ENCODE measurements at places on chromosomes 16 and 17.

- DNase-seq, result no peak
These were observed 7.5 kb downstream of the SRSF1 start for GRCh38 chr17:57999496-58000017.

DNA sequence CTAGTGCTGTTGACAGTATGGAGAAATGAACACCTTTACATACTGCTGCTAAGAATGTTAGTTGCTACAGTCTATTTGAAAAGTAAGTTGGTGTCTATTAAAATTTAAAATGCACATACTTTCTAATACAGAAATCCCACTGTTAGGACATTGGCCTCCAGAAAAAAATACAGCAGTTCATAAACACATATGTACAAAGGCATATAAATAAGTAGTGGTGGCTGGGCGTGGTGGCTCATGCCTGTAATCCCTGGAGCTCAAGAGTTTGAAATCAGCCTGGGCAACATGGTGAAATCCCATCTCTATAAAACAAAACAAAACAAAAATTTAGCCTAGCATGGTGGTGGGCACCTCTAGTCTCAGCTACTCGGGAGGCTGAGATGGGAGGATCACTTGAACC, 13.1 kb downstream of the DCAF7 start:
- DNase-seq, result no peak

DNA sequence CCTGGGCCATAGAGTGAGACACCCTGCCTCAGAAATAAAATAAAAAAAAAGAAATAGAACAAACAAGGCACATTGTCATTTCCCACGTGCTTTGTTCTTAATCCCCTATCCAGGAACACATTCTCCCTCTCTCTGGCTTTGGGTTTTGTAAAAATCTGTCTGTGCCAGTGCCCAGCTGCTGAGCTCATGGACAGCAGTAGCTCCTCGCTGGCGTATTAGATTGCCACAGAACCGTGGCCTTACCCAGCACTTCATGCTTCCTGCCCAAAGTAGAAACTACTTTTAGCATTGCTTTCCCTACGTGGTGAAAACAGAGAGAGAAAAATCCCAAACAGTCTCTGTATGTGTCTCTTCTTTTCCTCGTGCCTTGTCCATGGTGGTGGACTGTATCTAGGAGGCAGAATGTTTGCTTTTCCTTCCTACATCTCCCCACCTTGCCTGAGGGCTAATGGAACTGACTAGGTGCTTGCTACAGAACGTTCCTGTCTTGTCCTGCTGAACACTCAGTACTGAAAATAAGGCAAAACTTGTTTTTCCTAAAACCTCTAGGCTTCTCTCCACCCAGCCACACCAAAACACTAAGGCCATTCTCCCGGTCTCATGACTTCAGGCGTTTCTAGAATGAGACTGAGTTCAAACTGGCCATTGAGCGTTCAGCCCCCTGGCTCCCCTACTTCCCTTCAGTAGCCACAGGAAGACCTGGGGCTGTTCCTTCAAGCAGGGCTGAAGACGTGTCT, 26.1 kb downstream of the MNT start:
- no peak for DNase-seq

- DNase-seq, result no peak
These were observed 2.1 kb upstream of the ZNF469 start for GRCh38 chr16:88380619-88381018.

- DNase-seq, result no peak
These were observed 1.1 kb upstream of the CCDC182 start for GRCh38 chr17:57746221-57746620.

GRCh38 chr17:66963909-66964771, at the start of gene CACNG4:
Gene CACNG4 (plus strand): TSS chr17:66964707. CDS start chr17:66964912, 205 bp downstream.
- no peak for DNase-seq

DNA sequence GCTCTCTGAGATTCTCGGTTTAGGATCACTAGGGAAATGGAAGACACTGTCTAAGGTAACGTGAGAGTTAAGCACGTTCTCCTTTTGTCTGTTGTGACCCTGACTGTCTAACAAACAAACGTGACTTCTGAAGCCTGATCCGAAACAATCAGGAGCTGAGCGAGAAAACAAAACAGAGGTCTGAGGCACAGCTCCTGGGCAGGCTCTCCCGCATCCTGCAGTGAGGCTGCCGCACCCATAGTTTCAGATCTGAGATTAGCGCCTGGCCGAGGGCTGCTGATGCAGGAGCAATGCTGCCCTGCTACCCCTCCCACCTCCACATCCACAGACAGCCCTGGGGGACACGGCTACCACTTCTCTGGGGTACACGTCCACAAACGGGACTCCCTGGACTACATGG, 46.7 kb downstream of the RNF157 start:
- DNase-seq, result no peak

GRCh38 chr17:13359774-13360173, 242.0 kb downstream of the HS3ST3A1 start:
- DNase-seq, result no peak

DNA sequence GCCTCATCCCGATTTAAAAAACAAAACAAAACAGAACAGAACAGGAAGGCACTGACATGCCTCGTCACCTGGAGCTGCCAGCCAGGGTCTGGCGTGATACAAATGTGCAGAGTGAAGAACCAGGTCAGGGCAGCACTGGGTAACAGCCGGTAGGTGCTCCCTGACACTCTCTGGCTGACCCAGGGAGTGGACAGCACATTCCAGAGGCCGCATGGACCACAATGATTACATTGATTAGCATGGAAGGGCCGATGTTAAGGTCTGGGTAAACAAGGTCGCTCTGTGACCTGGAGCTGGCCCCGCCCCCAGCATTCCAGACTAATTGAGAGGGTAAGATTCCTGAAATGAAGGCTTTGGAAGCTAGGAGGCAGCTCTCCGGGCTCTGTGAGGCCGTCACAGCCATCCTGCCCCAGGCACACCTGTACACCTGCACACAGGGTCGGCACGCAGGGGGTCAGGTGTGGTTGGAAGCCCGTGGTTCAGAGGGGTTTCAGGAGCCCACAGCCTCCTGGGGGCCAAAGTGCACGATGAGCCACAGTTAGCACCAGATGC, 21.4 kb downstream of the PIEZO1 start:
- DNase-seq, result no peak

DNA sequence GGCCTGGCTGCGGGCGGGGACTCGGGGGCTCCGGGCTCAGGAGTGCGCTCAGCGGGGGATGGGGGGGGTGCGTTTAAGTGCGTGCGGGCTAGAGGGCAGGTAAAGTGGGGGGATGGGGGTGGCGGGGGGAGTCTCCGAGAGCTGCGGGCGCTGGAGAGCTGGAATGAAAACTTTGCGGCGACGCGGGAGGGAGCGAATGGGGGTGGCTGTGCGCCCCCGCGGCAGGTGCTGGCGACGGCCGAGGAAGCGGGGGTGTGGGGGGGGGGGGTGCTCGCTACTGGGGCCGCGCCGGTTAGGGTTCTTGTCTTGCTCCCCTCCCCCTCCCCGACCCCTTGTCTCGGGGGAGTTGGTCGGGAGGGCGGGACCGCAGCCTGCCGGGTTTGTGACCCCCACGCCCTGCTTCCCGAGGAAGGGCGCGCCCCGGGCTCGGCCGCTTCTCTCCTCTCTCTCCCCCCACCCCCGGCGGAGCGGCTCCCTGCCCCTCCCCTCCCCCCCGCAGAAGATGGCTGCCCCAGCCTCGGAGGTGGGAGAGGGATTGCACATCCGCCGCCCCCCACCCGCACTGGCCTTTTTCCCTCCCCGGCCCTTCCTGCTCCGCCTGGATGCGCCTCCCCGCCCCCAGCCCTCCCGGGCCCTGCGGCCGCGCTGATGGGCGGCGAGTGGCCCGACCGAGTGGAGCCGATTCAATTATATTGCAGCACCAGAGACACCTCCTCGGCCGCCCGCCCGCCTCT, 649 bp downstream of the GSE1 start:
- no peak for DNase-seq

GRCh38 chr16:58187092-58187491, 10.8 kb downstream of the CSNK2A2 start:
- DNase-seq, result no peak

- no peak for DNase-seq
These were observed 6.7 kb downstream of the CEP295NL start for GRCh38 chr17:78896091-78896833.

DNA sequence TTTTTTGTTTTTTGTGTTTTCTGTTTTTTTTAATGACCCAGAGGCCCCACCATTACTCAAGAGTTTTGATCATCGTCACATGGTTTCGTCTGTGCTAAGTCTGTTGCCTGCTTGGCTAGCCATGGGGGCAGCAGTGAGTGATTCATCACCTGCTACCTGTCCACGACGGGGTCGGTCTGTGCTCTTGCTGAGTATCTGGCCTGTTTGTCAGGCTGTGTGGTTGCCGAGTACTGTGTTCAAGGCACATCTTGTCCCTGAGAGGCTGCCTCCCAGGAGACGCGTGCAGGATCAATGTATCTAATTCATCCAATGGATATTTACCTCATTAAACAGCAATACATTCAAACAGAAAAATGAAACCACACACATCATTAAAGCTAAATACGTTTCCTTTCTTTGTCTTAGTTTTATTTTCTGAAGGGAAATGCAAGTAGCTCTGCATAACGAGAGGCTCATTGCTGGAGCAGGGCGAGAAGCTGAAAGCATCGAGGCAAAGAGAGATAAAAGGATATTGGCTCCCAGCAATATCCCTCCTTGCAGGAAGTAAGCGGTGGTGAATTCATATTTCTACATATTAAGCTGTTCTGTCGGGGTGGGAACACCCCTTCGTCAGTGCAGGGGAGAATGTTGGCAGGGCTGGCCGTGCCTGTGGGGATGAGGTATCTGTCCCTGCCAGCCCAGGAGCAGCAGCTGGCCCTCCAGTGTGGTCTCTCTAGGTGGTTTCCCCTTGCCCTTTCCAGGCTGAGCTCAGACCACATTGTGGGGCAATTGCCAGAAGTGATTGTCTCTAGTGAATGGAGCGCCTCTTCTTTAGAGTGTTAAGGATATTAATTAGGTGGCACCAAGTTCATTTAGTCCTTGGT, 166.2 kb upstream of the ASIC2 start:
- DNase-seq, result no peak

GRCh38 chr16:11224096-11224893, 31.7 kb downstream of the SOCS1 start:
- no peak for DNase-seq

DNA sequence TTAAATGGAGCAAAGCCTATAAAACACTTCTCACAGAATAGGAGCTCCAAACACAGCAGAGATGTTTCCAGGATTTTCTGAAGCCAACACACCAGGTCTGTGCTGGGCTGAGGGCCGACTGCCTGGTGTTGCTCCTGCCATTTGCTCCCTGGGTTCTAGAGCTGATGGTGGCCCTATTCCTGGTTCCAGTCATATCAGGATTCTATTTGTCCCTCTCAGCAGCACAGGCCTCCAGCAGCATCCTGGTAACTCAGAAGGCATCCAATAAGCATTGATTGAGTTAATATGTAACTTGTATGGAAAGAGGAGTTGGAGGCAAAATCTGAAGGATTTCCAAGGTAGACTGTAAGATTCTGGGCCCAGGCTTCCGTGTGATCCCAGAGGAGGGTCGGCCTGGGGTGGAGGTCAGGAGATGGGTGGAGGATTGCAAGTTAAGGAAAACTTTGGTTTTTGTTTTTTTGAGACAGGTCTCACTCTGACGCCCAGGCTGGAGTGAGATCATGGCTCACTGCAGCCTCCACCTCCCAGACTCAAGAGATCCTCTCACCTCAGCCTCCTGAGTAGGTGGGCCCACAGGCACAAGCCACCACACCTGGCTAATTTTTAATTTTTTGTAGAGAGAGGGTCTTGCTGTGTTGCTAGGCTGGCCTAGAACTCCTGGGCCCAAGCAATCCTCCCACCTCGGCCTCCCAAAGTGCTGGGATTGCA, 5.7 kb downstream of the NUPR1 start:
- DNase-seq, result no peak

GRCh38 chr16:85653290-85653891, 35.4 kb downstream of the GINS2 start:
- DNase-seq, result no peak

GRCh38 chr16:15052747-15053476, 3.0 kb downstream of the NTAN1 start:
- no peak for DNase-seq

DNA sequence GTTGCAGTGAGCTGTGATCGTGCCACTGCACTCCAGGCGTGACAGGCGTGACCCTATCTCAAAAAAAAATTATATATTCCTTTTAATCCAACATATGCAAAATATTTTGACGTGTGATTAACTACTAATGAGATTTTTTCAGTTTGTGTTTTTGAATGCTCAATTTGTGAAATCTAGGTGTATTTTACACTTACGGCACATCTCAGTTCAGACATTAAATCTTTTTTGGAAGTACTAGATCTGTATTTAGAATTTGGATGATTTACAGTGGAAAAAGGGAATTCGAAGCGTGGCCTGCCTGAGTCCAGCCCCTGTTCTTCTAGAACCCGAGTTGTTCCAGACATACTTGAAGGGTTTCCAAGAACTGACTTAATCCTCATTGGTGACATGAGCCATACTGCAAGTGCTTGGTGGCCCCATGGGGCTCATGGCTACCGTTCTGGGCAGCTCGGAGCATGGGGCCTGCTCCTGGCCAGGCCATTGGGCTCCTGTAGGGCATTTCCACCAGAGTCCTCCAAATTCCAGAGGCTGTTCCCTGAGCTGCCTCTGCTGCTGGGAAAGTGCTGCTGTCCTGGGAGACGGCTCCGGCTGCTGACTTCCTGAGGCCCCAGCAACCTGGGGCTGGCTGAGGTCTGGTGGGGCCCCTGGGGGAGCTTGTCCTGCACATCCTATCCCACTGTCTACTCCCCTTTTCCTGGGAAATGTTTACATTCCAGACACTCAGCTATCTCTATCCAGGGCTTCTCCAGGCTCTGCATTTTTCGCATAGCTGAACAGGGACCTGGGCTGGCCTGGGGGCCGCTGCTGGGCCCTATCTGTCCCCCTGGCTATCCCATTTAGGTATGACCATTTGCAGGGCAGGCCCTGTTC, 27.2 kb downstream of the LLGL2 start:
- no peak for DNase-seq

GRCh38 chr16:68000450-68000849, 1.2 kb upstream of the DPEP2 start:
- DNase-seq, result no peak

GRCh38 chr16:16014329-16015224, 65.2 kb downstream of the ABCC1 start:
- no peak for DNase-seq

DNA sequence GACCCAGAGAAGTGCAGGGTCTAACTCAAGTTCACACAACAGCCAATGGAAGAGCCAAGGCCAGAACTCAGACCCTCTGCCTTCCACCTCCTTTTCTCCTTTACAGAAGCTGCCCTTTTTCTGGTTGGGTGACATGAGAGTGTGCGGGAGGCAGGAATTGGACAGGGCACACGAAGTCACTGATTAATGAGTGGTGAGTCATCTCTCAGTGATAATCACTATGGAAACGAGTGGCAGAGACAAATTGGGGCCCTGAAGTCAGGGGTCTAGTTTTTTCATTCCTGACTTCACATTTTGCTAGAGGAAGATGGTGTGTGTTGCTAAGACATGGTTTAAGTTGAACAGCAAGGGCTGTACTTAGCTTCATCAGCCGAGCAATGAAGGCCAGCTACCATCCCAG, 312.7 kb upstream of the CCL2 start:
- DNase-seq, result no peak

All from BJ (cell line).